Aorta (tissue), 5 donors: ENCODE measurements at places on chromosomes 4 and X. TPM values are rescaled to one million over a fixed set of nuclear protein-coding genes. Genes with fewer than 3 reads are reported as not detected.
A peak's percentile ranks its signal among the peaks of the same experiment; 100 is the strongest.

The PDE5A gene
- 196 TPM for total RNA-seq

- no peak for DNase-seq
These were observed 127.3 kb upstream of the PACRGL start for GRCh38 chr4:20572976-20573375.

DNA sequence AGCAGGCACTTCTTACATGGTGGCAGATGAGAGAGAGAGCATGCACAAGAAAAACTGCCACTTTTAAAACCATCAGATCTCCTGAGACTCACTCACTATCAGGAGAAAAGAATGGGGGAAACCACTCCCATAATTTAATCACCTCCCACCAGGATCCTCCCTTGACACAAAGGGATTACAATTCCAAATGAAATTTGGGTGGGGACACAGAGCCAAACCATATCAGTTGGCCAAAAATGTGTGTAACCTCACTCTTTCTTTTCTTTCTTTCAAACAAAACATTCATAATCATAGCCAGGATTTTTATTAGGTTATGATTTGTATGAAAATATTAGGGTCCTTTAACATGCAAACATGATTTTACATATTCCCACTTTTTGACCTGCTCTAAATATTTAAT lies 222.1 kb downstream of the PCDH18 start:
- no peak for DNase-seq

The PNMA6A gene
- total RNA-seq: 3.7 TPM

GRCh38 chr4:6290769-6291547 lies 21.3 kb downstream of the WFS1 start:
- no peak for DNase-seq

The MTNR1A gene
- total RNA-seq: not detected

GRCh38 chr4:166121897-166122296 lies 248.9 kb downstream of the TLL1 start:
- no peak for DNase-seq

DNA sequence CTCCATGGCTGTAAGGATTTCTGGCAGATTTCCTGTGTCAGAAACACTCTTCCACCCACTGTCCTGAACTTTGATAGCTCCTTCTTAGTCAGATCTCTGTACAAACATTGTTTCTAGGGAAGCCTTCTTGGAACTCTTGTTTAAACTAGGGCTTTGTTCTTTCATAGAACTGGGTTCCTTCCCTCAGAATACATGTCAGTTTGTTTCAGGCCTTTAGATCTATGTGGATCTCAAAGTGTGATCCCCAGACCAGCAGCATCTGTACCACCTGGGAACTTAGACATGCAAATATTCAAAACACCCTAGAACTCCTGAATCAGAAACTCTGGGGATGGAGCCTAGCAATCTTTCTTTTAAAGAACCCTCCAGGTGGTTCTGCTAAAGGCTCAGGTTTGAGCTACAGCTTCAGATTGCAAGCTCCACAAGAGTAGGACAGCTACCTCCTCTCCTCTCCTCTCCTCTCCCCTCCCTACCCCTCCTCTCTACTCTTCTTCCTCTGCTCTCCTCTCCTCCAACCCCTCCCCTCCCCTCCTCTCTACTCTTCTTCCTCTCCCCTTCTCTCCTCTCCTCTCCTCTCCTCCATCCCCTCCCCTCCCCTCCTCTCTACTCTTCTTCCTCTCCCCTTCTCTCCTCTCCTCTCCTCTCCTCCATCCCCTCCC lies 12.7 kb downstream of the RASSF6 start:
- DNase-seq: no peak

DNA sequence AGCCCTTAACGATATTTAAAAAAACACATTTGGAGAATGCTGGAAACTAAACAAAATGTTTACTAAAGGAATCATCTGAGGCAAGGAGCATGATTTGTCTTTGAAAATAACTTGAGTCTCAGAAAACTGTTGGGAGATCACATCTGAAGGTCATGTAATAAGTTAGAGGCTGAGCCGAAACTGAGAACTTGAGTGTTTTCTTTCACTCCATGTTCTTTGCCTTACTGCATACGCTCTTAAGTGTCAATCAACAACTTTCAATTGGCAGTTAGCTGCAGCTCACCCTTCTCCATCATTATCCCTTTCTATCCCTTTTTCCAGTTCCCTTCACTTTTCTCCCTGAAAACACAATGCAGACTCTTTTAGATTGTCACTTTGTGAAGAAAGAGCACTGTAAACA lies 216.2 kb downstream of the ADGRA3 start:
- no peak for DNase-seq

- no peak for DNase-seq
These were observed 205.9 kb downstream of the STIM2 start for GRCh38 chr4:27066591-27066990.

GRCh38 chr4:31009926-31010325 lies 289.8 kb downstream of the PCDH7 start:
- DNase-seq: no peak

DNA sequence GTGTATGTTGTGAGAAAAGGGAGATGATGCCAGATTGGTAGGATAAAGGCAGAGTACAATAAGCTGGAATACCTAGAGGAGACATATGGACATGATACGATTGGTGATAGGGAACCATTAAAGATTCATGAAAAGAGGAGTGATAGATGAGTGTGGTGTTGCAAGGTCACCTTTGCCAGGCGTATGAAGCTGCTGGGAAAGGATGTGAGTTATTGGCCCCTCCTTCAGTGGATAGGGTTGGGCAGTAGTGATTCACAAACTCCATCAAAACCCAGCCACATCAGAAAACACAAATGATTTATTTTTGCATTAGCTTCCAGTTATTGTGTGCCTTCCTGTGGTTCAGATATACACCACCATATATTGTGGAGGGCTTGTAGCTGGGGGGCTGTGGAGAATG lies 34.3 kb downstream of the TMEM164 start:
- DNase-seq: no peak

- DNase-seq: no peak
These were observed 10.4 kb downstream of the CLCN5 start for GRCh38 chrX:49932791-49933190.

DNA sequence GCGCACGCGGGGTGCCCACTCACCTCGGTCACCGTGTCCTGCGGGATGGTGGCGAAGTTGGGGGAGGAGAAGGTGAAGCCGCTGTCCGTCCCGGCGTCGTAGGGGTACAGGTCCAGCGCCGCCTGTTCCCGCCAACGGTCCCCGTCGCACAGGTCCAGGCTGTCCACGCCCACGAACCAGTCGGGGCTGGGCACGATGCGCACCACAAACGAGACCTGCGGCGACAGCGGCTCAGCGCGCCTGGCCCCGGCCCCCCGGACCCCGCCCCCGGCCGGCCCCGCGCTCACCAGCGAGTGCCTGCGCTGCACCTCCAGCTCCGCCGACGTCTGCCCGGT lies 1.4 kb downstream of the SPON2 start:
- DNase-seq: peak; percentile 77
